SK-MEL-5 (cell line): ENCODE measurements at places on chromosomes 6 and 20. TPM values are rescaled to one million over a fixed set of nuclear protein-coding genes. Genes with fewer than 3 reads are reported as not detected.
A peak's percentile ranks its signal among the peaks of the same experiment; 100 is the strongest.

DNA sequence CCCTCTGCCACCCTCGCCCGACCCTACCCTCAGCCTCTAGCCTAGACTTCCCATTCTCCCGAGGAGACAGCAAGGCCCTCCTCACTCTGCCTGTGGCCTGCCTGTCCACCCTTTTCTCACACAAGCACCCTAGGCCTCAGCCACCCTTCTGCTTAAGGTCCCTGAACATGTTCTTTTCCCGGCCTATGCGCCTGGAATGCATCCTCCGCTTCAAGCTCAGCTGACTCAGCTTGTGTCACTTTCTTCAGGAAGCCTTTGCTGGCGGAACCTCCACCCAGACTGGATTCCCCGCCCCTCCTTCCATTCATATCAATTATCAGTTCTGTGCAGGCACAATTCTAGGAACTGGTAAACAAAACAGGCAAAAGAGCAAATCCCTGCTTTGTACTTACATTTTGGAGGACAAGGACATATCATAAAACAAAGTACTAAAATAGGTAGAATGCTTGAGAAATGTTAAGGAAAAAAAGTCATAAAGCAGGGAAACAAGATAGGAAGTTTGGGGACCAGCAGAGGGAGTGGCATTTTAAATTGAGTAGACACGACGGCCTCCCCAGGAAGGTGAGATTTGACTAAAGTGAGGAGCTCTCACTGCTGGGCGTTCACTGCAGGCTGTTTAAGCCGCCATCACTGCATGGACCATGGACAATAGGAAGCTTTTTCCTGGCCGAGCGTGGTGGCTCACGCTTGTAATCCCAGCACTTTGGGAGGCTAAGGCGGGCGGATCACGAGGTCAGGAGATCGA, 17.9 kb upstream of the SNHG17 start:
- DNase-seq: no peak

- DNase-seq: peak; percentile 4
Observed at GRCh38 chr6:159038914-159039884, 5.6 kb downstream of the TAGAP start.

GRCh38 chr6:155267411-155267810, 3.6 kb downstream of the CLDN20 start:
- DNase-seq: no peak

DNA sequence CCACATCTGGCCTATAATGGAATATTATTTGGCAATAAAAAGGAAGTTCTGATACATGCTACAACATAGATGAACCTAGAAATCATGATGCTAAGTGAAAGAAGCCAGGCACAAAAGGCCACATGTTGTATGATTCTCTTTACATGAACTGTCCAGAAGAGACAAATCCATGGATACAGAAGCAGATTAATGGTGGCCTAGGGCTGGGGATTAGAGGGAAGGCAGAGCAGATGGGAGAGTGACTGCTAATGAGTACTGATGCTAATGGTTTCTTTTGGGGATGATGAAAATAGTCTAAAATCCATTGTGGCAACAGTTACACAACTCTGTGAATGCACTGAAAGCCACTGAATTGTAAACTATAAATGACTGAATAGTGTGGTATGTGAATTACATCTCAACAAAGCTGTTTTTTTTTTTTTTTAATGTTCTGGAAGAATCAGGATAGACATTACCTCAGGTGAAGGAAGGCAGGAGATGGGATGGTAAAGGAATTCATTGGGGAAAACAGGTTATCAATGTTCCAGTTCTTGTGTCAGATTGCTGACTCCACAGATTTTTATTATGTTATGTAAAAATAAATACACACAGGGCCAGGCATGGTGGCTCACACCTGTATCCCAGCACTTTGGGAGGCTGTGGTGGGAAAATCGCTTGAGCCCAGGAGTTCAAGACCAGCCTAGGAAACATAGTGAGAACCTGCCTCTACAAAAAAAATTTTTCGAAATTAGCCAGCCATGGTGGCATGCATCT, 8.9 kb upstream of the SOX12 start:
- DNase-seq: no peak

DNA sequence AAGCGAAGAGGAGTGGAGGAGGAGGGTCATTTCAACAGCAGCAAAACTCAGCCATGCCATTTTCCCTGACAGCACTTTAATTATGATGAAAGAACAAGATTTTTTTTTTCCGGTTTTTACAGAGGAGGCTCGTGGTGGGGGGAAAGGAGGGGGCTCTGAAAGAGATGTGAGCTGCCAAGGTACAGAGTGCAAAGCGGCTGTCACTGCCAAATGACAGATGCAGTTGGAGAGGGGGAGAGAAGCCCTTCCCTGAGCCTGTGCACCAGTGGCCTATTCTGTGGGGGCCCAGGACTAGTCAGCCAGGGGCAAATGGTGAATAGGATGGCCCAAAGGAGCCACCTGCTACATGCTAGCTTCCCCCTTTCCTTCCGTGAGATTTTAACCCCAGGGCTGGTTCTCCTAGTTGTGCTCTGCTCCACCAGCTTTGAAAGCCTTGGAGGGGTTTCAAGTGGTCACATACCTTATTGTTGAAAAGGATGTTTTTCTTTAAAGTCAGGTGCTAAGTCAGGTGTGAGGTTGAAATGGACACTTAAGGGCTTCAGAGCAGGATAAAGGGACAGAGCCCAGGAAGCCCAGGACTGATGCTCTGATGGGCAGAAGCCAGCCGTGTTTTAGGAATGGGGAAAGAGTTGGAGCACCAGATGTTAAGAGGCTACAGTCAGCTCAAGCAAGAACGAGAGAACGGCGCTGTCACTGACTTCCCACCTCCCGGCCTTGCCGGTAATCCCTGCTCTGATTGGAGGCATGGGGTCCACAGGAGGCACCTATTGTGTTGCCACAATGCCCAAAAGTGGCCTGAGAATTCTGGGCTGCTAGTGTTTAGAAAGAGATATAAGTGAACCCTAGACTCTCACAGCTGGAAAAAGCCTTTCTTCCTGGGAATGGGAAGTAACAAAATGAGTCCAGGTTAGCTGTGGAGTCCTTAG, 24.8 kb downstream of the GNAS start:
- no peak for DNase-seq

- no peak for DNase-seq
Observed at GRCh38 chr20:46129955-46130481, 11.9 kb downstream of the CD40 start.

DNA sequence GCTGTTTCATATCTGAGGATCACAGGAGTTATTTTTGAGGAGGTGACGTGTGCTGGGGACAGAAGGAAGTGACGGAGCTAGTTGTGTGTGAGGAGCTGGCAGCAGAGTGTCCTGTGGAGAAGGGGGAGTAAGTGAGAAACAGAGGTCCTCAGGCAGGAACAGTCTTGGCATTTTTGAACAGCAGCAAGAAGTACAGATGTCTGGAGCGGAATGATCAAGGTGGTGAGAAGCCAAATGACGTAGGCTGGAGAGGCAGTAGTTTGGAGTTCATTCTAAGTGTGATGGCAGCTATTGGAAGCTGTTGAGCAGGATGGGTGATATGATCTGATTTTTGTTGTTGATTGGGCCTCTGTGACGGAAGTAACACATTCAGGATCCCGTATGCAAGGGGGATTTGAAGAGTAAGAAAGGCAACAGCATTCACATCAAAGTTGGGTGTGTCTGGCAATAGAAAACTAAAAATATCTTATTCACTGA, 52.3 kb downstream of the SOBP start:
- DNase-seq: no peak

DNA sequence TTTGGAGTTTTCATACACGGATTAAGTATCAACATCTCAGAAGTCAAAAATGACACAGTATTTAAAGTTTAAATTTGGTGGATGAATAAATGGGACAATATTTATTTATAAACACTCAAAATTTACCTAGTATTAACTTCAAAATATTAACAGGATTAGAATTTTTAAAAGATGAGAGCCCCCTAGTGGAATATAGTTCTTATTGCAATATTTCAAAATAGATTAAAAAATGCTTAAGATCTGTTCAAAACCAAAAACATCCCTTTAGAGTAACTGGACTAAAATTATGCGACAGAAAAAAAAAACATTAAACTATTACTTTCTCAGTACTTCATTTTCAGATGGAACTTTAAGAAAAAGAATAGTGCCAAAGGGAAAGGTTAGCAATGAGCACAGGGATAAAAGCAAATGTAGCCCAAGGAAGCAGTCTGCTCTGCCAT, 56.6 kb downstream of the SNX14 start:
- peak; percentile 23 for DNase-seq

DNA sequence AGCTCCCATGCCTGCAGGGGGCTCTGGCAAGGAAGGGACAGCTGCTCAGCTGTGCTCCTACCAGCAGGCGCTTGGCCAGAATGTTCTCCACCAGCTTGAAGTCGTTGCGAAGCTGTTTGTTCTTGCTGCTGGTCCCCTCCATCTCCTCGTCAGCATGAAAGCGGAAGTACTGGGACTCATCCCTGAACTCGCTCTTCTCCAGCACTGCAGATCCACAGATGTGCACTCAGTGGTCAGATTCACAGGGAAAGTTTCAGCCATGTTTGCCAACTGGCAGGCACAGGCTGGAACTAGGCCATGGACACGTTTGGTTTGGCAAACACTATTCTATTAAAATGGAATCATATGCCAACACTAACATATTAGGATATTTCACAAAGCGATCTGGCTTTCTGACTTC, 167.9 kb downstream of the PREX1 start:
- DNase-seq: no peak

Gene JPH2
- 0.08 and 0.13 TPM in 2 replicates for total RNA-seq

Gene TSPO2
- total RNA-seq: not detected in 2 replicates

DNA sequence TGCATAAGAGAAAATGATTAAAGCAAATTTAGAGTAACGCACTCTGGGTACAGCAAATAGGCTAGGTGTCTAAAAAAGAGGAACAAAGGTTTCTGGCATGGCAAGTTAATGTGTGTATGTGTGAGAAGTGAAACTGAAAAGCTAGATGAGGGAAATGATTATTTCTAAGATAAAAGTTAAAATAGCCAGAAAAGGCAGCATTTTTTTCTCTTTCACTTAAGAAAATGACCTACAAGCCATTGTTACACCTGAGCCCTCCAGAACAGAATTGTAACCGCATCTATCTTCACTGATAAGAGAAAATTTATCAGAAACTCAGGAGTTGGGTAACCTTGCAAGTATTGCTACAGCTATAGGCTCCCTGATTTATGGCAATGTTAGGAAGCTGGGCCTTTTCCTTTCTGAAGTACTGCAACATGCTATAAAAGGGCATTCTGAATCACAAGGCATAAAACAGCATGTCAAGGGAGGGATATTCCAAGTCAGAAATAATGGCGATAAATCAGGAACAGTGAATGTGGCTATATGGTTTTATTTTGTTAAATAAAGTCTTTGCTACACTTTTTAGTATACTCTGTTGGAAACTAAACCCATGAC, 395.3 kb downstream of the TBC1D32 start:
- no peak for DNase-seq

DNA sequence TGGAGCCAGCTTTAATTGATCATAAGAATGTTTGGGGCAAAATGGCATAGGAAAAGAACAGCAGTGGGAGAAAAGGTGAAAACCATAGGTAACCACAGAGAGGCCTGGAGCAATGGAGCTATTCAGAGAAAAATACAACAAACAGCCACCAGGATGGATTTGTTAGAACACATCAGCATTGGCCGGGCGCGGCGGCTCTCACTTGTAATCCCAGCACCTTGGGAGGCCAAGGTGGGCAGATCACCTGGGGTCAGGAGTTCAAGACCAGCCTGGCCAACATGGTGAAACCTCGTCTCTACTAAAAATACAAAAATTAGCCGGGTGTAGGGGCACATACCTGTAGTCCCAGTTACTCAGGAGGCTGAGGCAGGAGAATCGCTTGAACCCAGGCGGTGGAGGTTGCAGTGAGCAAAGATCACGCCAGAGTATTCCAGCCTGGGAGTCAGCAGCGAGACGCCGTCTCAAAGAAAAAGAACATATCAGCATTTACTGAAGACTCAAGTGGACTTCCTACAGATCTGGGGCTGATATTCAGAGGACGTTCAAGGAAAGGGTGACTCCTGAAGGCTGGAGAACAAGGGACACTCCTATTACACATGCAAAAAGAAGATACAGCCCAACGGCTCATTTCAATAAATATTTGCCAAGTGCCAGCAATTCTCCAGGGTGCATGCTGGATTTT, 20.2 kb downstream of the SNHG17 start:
- no peak for DNase-seq

Gene PARD6B
- total RNA-seq: 4.8 and 5.9 TPM in 2 replicates

DNA sequence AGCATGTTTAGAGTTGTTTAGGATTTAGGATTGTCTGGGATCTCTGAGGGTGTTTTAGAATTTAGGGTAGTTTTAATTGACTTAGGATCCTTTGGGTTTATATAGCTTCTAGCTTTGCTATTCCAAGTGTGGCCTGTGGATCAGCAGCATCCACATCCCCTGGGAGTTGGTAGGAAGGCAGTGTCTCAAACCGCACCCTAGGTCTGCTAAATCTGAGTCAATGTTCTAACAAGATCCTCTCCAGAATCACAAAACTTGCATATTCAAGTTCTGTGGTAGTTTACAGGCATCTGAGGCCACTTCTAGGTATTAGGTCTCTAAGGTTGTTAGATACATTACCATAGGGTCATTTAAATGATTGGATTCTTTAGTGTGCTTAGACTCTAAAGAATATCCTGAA, 48.3 kb downstream of the PRND start:
- DNase-seq: no peak

GRCh38 chr6:28597217-28597835, 71.6 kb downstream of the GPX5 start:
- peak; percentile 83 for DNase-seq

- peak; percentile 29 for DNase-seq
Observed at GRCh38 chr20:63782051-63782471, 42.5 kb downstream of the SLC2A4RG start.

GRCh38 chr6:110509617-110510241, 33.3 kb upstream of the SLC22A16 start:
- DNase-seq: no peak

DNA sequence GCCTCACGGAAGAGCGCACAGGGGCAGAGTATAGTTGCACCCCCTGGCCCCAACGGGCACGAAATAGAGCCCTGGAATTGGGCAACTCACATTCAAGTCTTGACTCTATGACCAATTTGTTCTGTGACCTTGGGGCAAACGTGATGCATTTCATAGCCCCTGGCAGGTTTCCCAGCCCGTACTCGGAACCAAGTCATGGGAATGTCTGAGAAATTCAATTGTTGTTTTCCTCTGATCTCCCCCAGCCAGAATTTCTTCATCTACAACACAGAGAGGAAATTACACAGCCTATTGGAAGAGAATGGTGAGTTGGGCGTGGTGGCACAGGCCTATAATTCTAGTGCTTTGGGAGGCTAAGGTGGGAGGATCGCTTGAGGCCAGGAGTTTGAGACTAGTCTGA, 322.3 kb upstream of the SULF2 start:
- DNase-seq: no peak

GRCh38 chr6:72246926-72247325, 360.6 kb downstream of the RIMS1 start:
- peak; percentile 44 for DNase-seq

- DNase-seq: no peak
Observed at GRCh38 chr6:167119670-167120582, 3.0 kb upstream of the CCR6 start.

DNA sequence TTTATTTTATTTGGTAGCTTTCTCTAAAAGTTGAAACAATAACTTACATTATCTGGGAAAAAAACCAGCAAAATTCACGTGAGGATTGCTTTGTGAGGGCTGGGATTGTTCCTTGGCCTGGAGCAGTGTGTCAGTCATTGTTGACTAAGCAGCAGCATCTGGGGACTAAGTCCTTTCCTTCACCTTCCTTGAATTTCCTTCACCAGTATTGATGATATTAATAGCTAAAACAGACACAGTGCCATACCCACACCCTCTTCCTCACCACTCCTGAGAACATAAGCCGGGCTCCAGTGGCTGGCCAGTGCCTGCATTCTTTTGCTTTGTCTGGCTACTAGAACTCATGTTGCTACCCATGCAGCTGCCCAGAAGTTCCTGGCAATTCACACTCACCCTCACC, 23.7 kb downstream of the PLCB1 start:
- no peak for DNase-seq
